ENCODE measurements at places on chromosomes 2 and 18. TPM values are rescaled to one million over a fixed set of nuclear protein-coding genes. Genes with fewer than 3 reads are reported as not detected.

GRCh38 chr18:44411262-44411905 lies 269.3 kb upstream of the SETBP1 start:
- DNase-seq, result no peak

DNA sequence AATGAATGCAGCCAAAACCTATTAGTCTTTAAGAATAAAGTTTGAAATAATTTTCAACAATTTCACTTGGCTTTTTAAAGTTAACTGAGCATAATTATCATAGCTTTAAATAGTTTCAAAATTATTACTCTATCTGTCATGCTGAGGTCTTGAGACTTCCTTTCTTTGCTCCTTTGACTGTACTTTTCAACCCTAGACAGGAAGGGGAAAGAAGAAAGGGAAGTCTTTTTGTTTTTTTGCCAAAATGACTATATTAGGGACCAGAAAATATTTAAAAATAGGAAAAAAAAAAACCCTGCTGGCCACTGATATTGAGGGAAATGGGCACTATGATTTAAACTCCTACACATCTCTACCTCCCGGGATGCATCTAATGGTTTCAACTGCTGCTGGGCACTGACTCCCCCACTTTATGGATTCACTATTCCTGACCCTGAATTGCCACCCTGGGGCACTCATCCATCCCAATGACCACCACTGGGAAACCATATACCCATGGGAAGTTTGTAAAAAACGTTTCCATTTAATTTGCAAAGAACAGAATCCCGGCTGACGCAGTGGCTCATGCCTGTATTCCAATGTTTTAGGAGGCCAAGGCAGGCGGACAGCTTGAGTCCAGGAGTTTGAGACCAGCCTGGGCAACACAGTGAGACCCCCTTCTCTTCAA lies 50.5 kb downstream of the GAREM1 start:
- no peak for DNase-seq

Gene SRBD1
- total RNA-seq, result 12.0 TPM

Gene MERTK
- 20.7 TPM for total RNA-seq
